Progenitor cell of endocrine pancreas (in vitro differentiated cells): ENCODE measurements at places on chromosomes 5 and 9.

- DNase-seq: no peak
These were observed 214.1 kb upstream of the ADCY2 start for GRCh38 chr5:7181841-7182240.

DNA sequence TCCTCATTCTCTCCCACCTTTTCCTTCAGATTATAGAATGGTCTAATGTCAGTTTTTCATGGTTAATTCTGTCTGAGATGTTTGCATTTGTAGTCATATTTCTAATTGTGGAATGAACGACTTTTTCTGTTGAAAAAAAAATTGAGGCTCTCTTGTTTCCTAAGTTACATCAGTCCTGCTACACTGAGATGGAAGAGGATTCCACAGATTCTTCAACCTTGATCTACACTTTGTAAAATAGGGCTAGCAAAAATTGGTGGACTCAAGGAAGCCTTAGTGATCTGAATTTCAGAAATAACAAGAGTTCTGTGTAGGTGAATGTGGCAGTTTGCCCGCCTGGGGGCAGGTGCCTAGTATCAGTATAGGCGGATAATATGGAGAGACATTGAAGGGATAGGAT, 51.9 kb downstream of the ERBIN start:
- DNase-seq: no peak

- DNase-seq: no peak
These were observed 26.6 kb downstream of the MRPL22 start for GRCh38 chr5:154967421-154968024.

DNA sequence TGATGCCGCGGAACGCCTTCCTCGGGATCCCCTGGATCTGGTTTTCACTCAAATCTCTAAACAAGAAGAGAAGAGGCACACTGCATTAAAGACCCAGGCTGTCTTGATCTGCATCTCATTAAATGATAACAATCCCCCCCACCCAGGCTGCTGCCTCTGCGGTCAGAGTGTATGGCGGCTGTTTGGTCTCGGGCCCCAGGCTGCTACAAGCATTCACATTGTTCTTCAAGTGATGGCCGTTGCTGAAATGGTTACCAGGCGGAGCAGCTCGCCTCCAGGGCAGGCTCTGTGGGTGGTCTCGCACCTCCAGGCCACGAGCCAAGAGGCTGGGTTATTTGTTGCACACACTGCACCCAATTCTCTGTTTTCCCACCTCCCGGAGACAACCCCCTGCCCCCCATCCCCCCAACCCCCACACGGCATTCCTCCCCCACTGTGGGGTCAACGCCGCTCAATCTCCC, 304.1 kb upstream of the PANK3 start:
- no peak for DNase-seq

DNA sequence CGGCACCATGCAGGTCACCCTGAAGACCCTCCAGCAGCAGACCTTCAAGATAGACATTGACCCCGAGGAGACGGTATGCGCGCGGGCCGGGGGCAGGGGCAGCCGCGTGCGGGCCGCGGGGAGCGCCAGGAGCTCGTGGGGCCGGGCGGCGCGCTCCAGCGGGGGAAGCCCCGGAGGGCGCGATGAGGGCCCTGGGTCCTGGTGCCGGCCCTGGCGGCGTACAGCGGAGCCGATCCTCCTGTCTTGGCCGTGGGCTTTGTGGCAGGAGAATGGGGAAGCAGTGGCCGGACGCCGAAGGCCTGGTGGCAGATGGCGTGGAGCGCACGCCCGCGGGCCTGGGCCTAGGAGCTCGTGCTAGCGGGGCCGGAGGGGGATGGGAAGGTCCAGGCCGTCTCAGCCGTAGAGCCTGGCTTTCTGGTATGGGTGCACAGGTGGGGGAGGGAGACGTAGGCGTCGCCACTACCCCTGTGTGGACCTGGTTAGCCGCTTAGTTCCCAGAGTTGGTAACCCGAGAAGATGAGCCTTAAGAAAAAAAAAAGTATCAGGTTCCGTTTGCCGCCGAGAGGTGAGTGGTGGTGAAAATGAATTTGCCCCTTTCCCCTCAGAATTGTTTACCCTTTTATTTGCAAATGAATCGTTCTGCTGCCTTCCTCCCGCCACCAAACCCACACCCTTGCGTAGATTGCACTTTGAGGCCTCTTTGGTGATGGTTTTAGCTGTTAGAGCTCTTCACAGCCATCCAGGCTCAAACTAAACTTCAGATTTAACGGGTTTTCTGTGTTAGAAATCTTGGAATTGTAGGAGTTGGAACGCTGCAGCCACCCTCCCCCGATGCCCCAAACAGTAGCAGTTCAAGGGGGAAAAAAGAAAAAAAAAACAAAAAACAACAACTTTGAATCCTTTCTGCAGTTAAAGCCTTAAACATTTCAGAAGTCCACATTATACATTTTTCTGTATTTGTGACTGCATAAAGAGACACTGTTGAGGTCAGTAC, 841 bp downstream of the RAD23B start:
- DNase-seq: peak; percentile 63

DNA sequence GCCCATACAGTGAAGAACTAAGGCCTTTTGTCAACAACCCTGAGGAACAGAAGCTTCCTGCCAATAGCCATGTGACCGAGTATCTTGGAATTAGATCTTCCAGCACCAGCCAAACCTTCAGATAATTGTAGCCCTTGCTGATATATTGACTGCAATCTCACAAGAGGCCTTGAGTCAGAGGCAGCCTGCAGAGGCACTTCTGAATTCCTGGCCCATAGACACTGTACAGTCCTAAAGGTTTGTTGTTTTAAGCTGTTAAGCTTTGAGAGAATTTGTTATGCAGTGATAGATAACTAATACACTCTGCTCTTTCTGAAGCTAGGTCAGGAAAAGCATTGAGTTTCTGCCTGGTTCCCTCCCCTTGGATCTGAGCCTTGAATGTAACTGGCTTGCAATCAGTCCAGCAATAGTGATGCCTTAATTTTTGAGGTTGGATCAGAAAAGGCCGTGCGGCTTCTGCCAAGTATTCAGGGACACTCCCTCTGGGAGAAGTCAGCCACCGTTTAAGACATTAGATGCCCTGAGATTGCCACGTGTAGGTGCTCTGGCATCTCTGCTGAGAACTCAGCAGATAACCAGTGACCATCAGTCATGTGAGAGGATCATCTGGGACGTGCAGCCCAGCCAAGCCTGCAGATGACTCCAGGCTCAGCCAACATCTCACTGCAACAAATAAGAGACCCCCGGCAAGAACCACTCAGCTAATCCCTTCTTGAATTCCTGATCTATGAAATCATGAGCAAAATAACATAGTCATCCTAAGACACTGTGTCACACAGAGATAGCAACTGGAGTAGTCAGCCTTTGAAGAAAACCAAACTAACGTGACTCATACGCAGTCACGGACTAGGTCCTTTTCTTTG, 126.8 kb upstream of the STC2 start:
- DNase-seq: no peak

DNA sequence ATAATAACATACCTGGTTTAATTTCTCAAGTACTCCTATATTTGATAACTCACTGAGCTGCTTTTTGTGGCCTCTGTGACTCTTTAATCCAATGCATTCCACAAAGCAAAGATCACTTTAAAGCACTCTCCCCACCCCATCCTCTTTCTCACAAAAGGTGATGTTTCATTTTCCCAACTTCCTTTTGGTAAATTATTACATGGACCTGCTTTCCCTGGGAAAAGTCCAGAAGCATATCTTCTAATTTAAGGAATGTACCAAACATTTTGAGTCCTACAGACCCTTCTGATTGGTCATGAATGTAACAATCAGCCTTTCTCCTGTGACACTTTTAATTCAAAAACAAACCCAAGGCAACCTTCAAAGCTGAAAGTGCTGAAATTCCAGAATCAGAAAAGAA, 71.1 kb downstream of the MLLT3 start:
- DNase-seq: no peak

GRCh38 chr9:101029315-101030085, 973 bp downstream of the PLPPR1 start:
- peak; percentile 22 for DNase-seq

- DNase-seq: no peak
These were observed 97.4 kb downstream of the DAB2IP start for GRCh38 chr9:121748727-121749423.

- no peak for DNase-seq
These were observed 117.4 kb downstream of the NPR3 start for GRCh38 chr5:32828492-32828891.

- DNase-seq: no peak
These were observed 4.1 kb upstream of the ZCCHC10 start for GRCh38 chr5:133030343-133031005.

DNA sequence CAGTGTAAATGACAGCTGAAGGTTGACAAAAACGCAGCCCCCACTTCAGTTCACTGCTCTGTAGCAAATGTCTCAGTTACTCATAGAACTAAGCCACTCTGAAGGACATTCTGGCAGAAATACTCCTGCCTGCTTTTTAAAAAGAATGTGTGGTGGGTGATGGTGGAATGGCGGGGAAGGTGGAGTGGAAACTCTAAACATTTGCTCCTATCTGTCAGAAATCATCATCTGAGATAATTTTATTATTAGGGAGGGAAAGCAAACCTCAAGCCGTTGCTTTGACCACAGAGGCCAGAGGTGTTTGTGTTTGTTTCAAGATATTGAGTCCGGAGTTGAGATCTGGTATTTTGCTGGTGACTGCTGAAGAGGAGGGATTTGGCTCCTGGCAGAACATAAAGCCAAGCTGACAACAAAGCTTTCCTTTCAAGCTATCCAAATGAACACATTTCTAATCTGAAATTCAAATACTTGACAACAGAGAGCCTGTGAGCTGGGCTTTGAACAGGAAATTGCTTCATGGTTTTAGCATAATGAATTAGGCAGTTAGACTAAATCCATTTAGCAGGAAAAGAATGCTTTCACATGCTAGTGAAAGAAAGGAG, 362.7 kb downstream of the CSNK1G3 start:
- no peak for DNase-seq

- peak; percentile 64 for DNase-seq
These were observed 68.4 kb downstream of the PSD2 start for GRCh38 chr5:139863855-139864558.

GRCh38 chr5:75707911-75708509, 9.2 kb downstream of the POC5 start:
- DNase-seq: no peak

DNA sequence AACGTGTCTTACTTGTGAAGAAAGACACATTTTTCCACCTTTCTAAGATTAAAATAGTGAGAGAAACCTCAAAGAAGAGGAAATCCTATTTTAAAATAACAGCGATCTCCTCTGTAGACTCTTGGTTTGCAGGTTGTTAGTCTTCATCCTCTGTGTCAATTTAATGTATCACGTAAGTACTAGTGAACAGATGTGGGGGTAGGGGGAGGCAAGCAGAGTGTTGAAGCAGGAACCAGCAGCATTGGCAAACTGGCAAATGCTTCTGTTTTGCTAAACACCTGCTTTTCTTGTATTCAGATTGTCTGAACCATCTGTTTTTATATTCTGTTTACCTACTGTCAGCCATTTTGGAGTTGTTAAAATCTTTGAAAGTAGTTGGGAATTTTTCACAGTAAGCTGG, 159.3 kb upstream of the TLX3 start:
- DNase-seq: no peak

DNA sequence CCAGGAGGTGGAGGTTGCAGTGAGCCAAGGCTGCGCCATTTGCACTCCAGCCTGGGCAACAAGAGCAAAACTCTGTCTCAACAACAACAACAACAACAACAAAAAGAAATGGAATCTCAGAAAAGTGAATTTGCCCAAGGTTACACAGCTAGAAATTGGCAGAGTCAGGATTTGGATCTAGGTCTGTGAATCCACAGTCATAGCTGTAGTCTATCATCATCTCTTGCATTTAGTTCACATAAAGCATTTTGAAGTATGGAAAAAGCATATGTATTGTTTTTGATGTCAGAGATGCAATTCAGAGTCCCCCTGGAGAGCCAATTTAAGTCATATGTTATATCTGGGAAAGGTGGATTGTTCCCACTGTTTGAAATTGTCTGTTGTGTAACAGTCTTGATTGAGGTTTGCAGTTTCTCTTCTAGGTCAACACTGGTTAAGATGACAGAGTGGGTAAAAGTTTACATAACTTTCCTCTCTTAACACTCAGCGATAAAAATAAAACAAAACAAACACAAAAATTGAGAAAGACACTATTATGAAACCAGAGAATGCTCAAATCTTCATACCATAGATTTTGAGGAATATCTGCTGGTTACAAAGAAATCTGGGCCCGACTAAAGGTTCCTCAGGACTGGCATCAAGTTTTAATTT, 21.5 kb upstream of the GPR21 start:
- DNase-seq: no peak

DNA sequence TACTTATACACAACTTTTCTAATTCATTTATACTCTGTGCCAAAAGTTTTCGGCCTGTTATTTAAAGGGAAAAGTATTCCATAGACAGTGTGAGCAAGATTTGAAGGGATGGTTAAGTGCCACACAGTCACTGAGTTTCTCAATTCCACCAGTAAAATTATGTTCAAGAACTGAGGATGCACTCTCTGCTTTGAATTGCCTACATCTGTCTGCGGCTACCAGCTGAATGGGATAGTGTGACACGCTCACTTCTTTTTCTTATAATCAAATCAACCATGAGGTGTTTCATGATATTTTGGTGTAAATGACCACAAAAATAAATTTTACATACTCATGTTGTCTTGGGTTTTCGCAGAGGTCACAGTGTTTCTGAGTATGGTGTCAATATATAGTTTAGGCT, 218.4 kb upstream of the TMEM161B start:
- DNase-seq: no peak

GRCh38 chr5:160616712-160617497, 195.2 kb downstream of the PTTG1 start:
- no peak for DNase-seq

- DNase-seq: no peak
These were observed 350.4 kb downstream of the OSTF1 start for GRCh38 chr9:75438716-75439115.

DNA sequence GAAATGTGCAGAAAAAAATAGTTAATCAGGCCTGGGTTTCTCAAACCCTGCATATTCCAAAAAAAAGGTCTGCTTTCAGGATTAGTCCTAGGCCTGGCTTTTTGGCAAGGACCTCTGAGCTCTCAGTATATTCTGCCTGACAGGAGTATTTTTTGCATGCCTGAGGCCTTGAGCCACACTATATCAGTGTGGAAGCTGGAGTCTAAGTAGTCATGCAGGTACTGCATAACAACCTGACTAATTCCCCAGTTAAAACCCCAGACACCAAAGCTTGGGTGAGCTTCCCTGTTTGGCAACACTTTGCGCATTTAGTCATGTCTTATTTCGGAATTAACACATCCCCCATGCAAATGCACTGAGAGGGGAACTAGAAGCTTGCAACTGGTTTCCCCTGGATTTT, 359.5 kb downstream of the CETN3 start:
- DNase-seq: no peak

DNA sequence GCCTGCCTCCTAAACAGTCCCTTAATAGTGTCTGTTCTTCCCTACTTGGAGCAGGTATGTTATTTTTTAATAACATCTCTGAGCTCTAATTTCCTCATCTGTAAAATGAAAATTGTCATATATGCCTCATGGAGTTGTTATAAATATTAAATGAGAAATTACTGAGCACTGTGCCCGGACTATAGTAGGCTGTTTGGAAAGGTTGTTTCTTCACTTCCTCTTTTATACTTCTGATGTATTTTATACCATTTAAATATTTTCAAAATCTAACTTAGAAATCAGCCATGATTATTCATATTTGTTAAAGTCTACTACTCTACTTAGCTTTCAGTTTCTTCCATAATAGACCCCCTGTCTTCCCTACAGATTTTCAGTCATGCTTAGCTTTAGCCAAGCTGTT, 30.5 kb upstream of the HAPLN1 start:
- DNase-seq: no peak

GRCh38 chr9:113798062-113799030, 77.8 kb upstream of the ZNF618 start:
- no peak for DNase-seq
